K562 (cell line): ENCODE measurements at places on chromosomes 16 and 17. TPM values are rescaled to one million over a fixed set of nuclear protein-coding genes. Genes with fewer than 3 reads are reported as not detected.

The MSLN gene
- total RNA-seq, result 0.22 TPM in 1 of 2 replicates, not detected in the other

The RAB26 gene
- 3.0 and 3.1 TPM in 2 replicates for total RNA-seq

The ABCC12 gene
- total RNA-seq, result not detected in 2 replicates

The LCAT gene
- total RNA-seq, result 14.2 and 21.0 TPM in 2 replicates

The CDT1 gene
- total RNA-seq, result 173 and 178 TPM in 2 replicates

The VAT1L gene
- total RNA-seq, result 0.20 TPM in 1 of 2 replicates, not detected in the other

The ACSM5 gene
- total RNA-seq, result not detected in 2 replicates

The USH1G gene
- 1.00 and 1.4 TPM in 2 replicates for total RNA-seq
